ENCODE measurements at places on chromosomes 3 and 15.

GRCh38 chr3:156300371-156300770, 180.0 kb downstream of the KCNAB1 start:
- no peak for DNase-seq

DNA sequence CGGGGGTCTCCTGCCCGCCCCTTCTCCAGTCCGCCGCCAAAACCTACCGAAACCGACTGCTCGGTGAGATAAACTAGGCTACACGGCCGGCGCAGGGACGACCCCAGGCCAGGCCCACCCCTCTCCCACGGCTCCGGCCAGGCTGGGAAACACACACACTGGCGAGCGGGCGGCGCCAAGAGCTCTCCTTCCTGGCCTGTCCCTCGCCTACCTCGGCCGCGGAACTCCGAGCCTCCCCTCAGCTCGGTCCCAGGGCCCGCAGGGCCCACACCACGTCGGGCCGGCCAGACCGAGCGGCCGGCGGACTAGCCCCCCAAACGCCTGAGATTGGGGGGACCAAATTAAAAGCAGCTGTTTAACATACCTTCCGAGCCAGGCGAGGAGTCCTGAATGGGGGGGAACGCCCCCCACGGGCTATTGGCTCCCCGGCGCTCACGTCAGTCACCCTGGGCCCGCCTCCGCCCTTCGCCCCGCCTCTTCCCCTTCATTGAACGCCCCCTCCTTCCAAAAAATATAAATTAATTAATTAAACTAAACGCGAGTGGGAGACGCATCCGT, 4.0 kb upstream of the SIN3A start:
- peak; percentile 85 for DNase-seq

DNA sequence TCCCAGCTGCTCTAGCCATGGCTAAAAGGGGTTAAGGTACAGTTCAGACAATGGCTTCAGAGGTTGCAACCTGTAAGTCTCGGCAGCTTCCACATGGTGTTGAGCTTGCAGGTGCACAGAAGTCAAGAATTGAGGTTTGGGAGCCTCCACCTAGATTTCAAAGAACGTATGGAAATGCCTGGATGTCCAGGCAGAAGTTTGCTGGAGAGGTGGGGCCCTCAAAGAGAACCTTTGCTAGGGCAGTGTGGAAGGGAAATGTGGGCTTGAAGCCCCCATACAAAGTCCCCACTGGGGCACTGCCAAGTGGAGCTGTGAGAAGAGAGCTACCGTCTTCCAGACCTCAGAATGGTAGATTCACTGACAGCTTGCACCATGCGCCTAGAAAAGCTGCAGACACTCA, 73.7 kb downstream of the STT3B start:
- DNase-seq, result no peak

- no peak for DNase-seq
Measured at GRCh38 chr15:94887391-94887790, 656.0 kb downstream of the MCTP2 start.

- no peak for DNase-seq
Measured at GRCh38 chr3:187498211-187498724, 130.1 kb downstream of the RTP4 start.

GRCh38 chr3:136751316-136752171, 634 bp downstream of the STAG1 start:
- DNase-seq, result peak; percentile 55

DNA sequence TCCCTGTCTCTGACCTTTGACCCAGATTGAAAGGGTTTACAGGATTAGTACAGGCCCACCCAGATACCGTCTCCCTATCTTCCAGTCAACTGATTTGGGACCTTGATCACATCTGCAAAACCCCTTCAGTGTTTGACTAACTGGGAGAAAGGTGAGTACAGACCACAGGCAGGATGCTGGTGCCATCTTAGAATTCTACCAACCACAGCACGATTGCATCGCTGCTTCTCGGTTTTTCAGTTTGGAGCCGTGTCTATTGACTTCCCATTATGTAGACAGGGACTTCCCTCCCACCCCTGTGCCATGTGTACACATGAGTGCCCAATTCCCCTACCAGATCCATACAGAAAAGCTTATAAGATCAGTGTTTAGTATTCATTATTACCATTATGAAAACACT, 6.6 kb upstream of the KLF13 start:
- no peak for DNase-seq

DNA sequence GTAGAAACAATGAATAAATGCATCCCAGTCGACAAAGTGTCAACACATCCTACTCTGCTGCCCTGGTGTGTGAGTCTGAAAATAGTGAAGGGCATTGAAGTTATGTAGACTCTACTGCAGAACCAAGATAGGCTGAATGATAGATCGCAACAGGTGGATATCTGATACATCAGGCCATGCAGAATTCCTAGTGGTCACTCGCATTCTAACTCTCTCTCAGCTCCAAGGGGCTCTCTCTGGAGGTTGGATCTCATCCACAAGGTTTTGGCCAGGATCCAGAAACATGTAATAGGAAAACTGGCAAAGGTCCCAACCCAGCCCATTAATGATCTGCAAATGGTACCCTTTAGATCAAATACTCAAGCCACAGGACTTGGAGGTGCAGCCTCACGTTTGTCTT, 514.1 kb downstream of the MAGI1 start:
- DNase-seq, result no peak

DNA sequence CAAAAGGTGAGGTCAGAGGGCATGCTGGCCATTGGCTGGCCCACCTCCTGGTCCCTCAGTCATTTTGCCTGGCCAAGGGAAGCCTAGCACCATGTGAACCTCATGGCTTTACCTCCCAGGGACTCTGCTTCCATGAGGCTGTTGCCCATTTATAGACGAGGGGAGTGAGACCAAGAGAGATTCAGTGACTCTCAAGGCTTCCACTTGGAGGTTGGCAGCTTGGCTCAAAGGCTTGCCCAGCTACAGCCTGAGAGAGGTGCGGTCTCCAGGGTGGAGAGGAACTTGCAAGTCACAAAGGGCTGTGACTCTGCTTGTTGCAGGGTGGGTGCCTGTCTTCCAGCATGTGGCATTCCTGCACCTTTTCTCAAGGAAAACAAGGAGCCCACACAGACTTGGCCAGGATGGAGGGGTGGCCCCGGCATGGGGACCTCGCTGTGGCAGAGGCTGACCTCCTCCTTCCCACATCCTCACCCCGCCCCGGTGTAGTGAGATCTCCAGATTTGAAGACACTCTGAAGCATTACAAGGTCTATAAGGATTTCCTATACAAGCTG, 24.5 kb downstream of the CFAP100 start:
- no peak for DNase-seq

DNA sequence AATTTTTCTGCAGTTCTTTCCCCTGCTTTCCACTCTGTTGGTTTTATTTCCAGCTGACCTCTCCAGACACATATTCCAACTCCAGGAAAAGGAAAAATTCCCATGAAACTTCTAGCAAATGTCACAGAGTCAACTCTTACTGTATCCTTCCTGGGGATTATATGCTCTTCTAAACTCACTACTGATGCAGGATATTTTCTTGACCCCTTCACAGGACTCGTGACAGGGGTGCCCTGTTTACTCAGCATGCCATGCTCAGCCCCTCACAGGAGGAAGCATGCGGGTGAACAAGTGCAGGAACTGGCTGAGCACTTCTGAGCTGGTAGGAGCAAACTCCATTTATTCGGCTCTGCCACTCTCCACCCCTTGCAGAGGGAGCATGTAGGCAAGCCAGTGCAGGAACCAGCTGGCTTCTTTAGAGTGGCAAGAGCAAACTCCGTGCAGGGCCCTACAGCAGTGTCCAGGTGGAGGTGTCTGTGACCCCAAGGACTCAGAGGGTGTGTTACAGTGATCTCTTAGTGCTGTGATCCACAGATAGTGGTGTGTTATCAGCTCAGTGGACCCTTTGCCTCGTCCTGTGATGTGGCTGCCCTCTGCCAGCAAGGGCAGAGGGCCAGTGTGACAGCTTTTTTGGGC, 413.6 kb upstream of the GRM7 start:
- DNase-seq, result no peak

GRCh38 chr15:70664494-70664893, 98.9 kb downstream of the UACA start:
- DNase-seq, result no peak
